Renal cortical epithelial cell (primary cell): ENCODE measurements at places on chromosomes 16 and 17. TPM values are rescaled to one million over a fixed set of nuclear protein-coding genes. Genes with fewer than 3 reads are reported as not detected.

Gene ITGA2B
- total RNA-seq, result 0.60 TPM in 1 of 2 replicates, not detected in the other

Gene HCRT
- not detected in 2 replicates for total RNA-seq

DNA sequence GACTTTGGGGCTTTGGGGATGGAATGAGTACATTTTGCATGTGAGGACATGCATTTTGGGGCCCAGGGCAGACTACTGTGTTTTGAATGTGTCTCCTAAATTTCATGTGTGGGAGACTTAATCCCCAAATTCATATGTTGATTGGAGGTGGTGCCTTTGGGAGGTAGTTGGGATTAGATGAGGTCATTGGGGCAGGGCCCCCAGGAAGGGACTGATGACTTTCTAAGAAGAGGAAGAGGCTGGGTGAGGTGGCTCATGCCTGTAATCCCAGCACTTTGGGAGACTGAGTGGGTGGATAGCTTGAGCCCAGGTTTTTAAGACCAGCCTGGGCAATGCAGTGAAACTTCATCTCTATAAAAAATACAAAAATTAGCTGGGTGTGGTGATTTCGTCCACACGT is 42.8 kb upstream of the RAI1 start:
- DNase-seq, result no peak

DNA sequence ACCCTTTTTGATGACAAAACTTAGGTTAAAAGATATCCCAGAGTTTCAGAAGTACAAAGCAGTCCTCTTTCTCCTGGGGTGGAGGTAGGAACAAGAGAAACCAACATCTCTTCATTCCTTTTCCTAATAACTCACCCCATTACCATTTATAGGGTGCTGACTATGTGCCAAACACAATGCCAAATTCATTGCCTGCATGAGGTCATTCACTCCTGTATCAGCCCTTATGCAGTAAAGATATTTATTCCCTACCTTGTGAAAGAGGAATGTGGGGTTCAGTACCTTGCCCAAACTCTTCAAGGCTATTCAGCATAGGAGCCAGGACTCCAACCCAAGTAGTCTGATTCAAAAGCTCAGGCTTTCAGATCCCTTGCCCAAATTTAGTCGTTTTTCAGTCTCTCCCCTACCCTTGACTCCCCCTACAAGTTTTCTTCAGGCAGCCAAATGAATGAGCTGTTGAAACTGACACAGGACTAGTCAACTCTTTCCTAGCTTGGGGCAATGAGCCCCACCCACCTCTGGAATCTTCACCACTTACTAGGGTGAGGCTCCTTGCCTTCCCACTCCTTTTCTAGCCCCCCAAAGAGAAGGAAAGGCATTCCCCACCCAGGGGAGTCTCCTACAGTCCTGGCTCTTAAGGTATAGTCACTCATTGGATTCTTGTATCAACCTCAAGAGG is 5.9 kb downstream of the KRT14 start:
- DNase-seq, result no peak

DNA sequence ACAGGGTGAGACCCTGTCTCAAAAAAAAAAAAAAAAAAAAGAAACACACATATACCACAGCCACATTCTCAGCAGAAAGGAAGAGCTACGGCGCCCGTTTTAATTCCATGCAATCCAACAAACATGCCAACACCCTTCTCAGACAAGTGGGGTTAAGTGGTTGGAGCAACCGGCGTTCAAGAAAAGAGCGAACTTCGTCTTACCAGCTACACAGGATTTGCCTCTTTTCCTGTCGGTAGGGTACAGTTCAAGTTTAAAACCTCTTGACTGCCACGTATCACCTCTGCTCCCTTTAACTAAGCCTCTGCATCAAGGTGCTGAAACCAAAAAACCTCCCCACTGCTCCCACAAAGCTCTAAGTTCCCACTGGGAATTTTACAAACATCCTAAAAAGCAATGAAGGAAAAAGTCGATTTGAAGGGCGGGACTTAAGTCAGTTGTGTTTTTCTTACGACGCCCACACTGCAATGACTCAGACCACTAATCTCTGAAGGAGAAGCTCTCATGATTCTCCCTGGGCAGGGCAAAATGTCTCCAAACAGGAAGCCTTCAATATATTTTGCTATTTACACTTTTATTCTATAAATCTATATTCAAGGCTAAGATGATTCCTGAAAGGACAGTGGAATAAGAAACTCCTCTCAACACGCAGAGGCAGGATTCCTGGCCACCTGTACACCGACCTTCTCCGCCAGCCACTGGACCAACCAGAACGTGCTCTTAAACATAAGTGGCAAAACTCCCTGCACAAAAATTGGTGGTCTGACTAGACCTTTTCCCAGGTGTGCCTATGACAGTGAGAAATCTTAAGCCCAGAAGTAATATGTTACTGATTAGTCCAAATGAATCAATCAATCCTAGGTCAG is 18.8 kb downstream of the SRP68 start:
- peak; percentile 88 for DNase-seq

DNA sequence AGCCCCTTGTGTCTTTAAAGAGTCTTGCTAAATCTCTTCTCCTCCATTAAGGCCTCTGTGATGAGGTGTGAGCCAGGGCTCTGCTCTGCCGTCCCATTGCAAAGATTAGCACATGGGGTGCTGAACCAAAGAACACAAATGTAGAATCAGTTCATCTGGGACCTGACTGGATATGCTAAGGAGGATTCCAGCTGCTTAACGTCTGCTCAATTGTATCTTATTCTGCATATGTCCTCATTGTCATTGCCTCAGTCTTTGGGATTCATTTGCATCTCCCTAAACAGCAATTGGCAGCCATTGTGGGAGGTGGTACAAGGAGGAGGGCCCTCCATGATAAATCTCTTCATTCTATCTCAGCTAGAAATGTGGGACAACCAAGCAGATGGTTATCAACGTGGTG is 106.3 kb upstream of the ADAMTS18 start:
- no peak for DNase-seq

Gene GRAPL
- 0.10 TPM in 1 of 2 replicates, not detected in the other for total RNA-seq

- no peak for DNase-seq
Measured at GRCh38 chr17:46908068-46908737, 14.8 kb upstream of the GOSR2 start.

- no peak for DNase-seq
Measured at GRCh38 chr16:49275870-49276269, 5.8 kb downstream of the CBLN1 start.

DNA sequence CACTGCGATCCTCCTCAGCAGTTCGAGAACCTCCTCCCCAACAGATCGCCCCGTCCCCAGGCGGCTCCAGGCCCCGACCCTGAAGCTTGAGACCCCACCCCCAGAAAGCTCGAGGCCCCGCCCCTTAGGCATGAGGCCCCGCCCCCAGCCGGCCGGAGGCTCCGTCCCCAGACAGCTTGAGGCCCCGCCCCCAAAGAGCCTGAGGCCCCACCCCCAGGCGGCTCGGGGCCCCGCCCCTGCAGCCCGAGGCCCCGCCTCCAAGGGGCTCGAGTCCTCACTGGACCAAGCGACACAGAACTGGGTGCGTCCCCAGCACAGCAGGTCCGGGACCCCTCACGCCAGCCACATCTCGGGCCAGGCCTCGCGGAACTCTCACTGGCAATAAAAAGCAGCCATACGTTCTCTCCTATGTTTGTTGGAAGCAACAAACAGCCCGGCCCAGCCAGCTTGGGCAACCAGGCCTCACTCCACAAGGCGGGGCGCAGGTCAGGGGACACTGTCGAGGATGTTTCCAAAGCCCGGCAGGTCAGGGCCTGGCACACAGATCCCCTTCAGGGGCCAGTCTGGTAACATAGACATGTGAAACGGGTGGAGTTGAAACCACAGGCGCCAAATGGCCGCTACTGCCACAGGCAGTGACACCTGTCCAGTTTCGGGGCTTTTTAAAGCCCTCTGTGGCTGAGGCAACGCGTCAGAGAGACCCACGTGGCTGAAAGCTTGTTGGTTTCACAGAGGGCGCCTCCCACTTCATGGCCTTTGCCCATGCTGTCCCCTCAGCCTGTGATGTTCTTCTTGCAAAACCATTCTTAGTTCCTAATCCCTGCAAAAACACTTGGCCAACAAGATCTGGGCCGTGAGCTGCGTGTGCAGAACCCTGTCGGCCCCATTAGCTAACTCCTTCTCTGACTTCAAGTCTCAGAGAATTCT is 224.2 kb downstream of the PARN start:
- DNase-seq, result no peak

Gene ABCC12
- total RNA-seq, result not detected in 2 replicates

Gene MBTPS1
- 71.0 and 115 TPM in 2 replicates for total RNA-seq

Gene PIGQ
- 30.9 and 68.5 TPM in 2 replicates for total RNA-seq

DNA sequence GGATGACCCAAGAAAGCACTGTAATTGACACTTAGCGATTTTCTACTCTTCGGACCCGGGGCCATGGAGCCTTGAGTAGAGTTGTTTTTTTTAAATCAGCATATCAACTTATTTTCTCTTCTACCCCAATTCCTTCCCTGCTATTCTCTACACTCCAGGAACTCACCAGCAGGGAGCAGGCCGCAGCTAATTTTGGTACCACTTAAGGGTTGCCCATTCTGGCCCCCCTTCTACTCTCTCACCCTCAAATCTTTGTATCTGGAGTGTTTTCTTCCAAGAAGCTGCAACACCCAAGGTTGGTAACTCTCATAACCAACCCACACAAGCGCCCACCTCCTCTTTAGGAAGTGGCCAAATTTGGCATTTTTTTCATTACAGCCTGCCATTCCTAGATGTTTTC is 5.5 kb upstream of the ERAL1 start:
- DNase-seq, result no peak

Gene STX8
- 76.6 and 97.9 TPM in 2 replicates for total RNA-seq

Gene PSMB10
- total RNA-seq, result 26.4 and 143 TPM in 2 replicates

Gene TNFRSF13B
- total RNA-seq, result not detected in 2 replicates

Gene HBA1
- not detected in 2 replicates for total RNA-seq

Gene ALOXE3
- total RNA-seq, result 0.17 TPM in 1 of 2 replicates, not detected in the other

Gene CCDC200
- total RNA-seq, result not detected in 2 replicates

Gene PRR15L
- 0.85 and 6.9 TPM in 2 replicates for total RNA-seq

Gene MGAT5B
- total RNA-seq, result 0.35 and 0.40 TPM in 2 replicates

Gene TMEM235
- not detected in 2 replicates for total RNA-seq

Gene SCARF1
- total RNA-seq, result 0.55 and 1.6 TPM in 2 replicates

GRCh38 chr17:40846515-40847144 is 20.4 kb downstream of the KRT12 start:
- no peak for DNase-seq

Gene ZNF174
- total RNA-seq, result 2.8 and 7.0 TPM in 2 replicates

- DNase-seq, result no peak
Measured at GRCh38 chr17:21242026-21242697, 11.0 kb downstream of the NATD1 start.

DNA sequence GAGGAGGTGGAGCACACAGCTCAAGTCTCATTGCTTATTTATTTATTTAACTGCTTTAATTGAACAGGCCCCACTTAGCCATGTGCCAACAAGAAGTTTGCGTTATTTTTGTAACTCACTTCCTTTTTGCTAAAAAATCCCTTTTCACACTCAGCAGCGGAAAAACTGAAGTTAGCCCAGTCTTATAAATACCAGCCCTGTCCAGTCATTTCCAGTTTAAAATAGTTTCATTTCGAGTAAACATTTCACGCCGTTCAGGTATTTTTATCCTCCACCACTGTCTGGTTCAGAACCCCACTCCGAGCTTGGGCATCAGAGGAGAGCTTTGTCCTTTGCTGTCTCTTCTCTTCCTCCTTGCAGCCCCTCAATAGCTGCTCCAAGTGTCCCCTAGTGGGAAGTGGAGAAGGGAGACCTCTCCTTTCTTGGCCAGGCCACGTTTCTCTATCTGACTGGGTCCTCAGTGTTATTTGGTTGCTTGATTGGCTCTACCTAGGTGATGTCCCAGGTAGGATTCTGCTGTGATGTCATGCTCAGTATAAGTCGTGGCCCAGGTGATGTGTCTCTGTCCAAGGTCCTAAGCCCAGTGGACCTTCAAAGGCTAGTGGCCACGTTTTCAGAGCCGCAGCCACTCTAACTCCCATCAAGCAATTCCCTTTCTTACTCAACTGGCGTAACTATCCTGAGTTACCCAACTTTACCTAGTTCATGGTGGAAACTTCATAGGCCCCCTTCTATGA is 53.0 kb upstream of the GAS7 start:
- DNase-seq, result no peak

Gene TMEM204
- 0.10 TPM in 1 of 2 replicates, not detected in the other for total RNA-seq

GRCh38 chr17:61023996-61024395 is 346.3 kb downstream of the BCAS3 start:
- DNase-seq, result no peak

DNA sequence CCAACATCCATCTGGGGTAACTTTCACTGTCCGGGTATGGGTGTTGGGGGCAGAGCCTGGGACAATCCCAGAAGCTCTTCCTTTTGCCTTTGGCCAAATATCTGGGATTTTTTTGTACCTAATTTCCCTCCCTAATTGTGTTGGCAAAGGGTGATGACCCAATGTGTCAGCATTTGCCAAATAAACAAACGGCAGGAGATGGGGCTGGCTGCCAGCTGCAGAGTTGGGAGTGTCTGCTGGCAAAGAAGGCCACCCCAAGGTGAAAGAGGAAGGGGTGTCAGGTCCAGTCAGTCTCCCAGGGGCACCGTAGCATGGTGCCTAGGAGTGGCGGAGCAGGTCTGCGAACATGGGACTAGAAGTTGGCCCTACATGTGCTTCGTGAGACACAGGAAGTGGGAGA is 73.0 kb downstream of the SLC6A2 start:
- DNase-seq, result no peak

- DNase-seq, result peak; percentile 90
Measured at GRCh38 chr17:44556832-44557606, at the start of gene FZD2. Gene FZD2, plus strand, starts transcription at chr17:44557484. Its CDS starts 205 bp downstream, at chr17:44557689.

Gene FBXW10
- 0.05 TPM in 1 of 2 replicates, not detected in the other for total RNA-seq

GRCh38 chr16:53457670-53458069 is 23.4 kb downstream of the RBL2 start:
- peak; percentile 81 for DNase-seq

Gene CHST5
- total RNA-seq, result 0.05 TPM in 1 of 2 replicates, not detected in the other

DNA sequence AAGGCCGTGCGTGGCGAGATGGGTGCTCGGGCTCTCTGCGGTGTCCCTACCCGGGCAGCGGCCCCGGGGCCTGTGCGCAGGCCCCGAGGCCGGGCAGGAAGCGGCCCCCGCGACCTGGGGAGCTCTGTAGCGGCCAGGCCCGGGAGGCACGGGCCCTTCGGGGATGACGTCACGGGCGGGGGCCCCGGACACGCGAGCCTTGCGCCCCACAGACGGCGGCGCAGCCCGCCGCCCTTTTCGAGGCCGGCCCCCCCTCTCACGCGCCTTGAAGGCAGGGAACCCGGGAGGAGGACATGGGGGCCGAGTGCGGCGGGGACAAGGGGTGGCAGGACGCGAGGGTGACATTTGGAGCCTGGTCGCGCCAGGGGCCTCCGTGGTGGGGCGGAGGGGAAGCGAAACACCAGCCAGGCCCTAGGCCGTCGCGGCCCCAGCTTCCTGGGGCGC is 1.1 kb downstream of the RAI1 start:
- no peak for DNase-seq

GRCh38 chr17:39000021-39000601 is 32.9 kb upstream of the FBXO47 start:
- no peak for DNase-seq

DNA sequence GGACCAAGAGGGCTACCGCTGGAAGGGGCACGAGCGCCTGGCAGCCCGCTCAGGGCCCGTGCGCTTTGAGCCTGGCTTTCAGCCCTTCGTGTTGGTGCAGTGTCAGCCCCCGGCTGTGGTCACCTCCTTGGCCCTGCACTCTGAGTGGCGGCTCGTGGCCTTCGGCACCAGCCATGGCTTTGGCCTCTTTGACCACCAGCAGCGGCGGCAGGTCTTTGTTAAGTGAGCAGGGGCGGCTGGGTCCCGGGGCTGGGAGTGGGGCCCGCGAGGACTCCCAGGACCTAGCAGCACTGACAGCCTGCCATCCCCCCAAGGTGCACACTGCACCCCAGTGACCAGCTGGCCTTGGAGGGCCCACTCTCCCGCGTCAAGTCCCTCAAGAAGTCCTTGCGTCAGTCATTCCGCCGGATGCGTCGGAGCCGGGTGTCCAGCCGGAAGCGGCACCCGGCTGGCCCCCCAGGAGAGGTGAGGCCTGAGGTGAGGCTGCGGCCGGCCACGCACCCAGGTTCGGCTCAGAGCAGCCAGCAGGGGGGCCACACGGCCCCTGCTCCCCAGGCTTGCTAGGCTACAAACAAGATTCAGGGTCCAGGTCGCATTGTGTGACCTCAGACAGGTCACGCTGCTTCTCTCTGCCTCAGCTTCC is 17.4 kb upstream of the MYO15B start:
- DNase-seq, result no peak
